ENCODE measurements at places on chromosomes 4 and X.

DNA sequence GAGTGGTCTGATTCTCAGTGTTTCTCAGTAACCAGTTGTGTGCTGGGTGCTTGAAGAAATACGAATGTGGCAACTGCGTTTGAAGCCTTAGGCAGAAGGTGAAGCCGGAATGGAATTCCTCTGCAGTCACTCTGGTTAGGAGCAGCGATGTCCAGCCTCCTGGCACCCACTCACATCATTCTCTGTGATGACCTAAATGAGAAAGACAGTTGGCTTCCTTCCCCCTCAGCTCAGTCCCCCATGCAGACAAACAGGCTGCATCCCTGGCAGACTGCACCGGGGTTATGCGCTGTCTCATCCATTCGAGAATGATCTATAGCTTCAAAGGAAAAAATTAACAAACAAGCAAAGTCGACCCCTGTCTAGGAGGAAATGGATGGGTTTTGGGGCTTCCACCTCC is 170.1 kb upstream of the SCML1 start:
- no peak for DNase-seq

DNA sequence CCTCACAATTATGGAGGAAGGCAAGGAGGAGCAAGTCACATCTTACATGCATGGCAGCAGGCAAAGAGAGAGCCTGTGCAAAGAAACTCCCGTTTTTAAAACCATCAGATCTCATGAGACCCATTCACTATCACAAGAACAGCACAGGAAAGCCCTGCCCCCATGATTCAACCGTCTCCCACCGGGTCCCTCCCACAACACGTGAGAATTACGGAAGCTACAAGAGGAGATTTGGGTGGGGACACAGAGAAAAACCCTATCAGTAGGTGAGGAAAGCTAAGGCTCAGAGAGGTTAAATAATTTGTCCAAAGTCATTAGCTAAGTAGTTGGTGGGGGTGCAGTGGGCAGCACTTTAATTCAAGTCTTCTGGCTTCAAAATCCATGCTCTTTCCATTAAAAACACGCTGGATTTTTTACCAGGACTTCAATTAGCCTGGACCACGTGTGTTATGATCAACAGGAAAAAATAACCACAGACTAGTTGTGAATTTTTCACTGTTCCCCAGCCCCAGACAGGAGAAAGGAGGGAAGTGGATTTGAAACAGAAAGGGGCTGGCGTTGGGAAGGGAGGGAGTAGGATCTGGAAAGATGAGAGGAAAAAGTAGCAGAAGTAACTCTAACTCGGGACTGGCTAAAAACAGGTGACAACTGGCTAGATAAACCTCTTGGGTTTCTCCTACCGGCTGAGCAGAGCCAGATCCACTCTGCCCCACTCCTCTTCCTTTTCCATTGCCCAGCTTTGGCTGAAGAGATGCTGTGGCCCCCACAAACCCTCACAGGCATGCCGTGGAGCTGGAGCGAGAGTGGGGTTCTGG is 986 bp downstream of the MTMR8 start:
- DNase-seq: no peak

- no peak for DNase-seq
These were observed 94.9 kb downstream of the HDAC8 start for GRCh38 chrX:72477781-72478181.

- no peak for DNase-seq
These were observed 9.3 kb upstream of the ENAM start for GRCh38 chr4:70619288-70619687.

- DNase-seq: no peak
These were observed 139.8 kb downstream of the CDS1 start for GRCh38 chr4:84722720-84723119.

DNA sequence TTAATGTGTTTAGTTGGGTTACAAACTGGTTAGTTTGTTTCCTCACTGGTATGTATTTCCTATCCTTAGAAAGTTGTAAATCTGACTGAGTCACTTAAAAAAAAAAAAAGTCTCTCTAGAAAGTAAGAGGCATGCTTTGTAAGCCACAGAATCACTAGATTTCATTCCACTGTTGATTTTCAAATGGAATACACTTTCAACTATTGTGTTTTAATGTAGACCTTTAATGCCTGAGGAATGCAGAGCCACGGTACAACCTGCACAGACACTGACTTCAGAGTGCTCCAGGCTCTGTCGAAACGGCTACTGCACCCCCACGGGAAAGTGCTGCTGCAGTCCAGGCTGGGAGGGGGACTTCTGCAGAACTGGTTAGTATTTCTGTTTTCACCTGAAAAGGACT is 88.6 kb downstream of the HHIP start:
- no peak for DNase-seq

- no peak for DNase-seq
These were observed 226.6 kb upstream of the PITX2 start for GRCh38 chr4:110849461-110849860.

DNA sequence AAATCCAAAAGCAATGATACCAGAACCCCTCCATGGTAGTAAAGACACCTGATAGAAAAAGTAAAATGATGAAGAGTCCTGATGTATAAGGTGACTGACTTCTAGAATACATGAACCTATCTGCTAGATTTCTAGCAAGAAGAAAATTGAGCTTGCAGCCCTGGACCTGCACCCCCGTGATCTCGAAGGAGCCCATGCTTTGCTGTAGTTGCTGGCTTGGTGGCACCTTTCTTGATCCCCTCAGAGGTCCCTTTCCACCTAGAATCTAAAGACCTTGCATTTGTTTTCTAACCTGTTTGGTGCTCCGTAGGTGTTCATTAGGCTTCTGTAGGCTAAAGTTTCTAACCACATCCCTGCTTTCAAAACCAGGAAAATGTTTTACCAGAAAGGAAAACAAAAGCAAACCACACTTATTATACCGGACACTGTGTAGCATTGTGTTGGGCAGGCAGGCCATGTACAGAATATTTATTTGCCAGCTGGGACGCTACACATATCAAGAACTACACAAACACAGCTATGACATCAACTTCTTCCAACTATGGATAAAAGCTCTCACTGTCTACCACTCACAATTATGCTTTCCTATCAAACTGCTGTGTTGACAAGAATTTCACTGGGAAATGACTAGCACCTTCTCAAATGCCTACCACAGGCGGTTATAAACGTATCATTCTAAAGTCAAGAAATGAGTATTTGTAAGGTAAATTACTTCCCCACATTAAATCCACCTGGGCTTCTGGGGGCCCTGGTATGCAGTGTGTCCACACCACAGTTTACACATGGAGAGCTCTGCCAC is 316.2 kb downstream of the UNC5C start:
- no peak for DNase-seq

GRCh38 chrX:108736509-108737479 is at the start of gene IRS4:
Gene IRS4 (minus strand): TSS chrX:108736563.
- DNase-seq: no peak

DNA sequence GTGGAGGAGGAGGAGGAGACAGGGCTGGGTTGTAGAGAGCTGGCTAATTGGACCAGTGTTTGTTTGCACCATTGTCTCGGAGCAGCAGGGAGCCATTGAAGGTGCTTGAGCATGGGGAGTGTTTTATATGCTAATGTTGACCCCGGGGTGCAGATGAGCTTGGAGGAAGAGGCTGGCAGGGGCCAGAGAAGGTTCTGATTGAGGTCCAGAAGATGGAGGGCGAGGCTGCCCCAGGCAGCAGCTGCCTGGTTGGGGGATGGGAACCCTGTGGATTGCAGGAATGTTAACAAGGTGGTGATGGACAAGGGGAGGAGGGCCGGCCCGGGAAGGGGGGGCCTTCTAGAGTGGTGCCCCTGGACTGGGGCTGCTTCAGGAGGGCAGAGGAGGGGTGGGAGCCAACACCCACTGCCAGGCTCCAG is 18.0 kb downstream of the DOK7 start:
- no peak for DNase-seq

- DNase-seq: no peak
These were observed 1.6 kb upstream of the GSX2 start for GRCh38 chr4:54098375-54098774.

- no peak for DNase-seq
These were observed 5.4 kb downstream of the HTRA3 start for GRCh38 chr4:8274765-8275547.

GRCh38 chr4:8682725-8683124 is 90.2 kb downstream of the CPZ start:
- no peak for DNase-seq

DNA sequence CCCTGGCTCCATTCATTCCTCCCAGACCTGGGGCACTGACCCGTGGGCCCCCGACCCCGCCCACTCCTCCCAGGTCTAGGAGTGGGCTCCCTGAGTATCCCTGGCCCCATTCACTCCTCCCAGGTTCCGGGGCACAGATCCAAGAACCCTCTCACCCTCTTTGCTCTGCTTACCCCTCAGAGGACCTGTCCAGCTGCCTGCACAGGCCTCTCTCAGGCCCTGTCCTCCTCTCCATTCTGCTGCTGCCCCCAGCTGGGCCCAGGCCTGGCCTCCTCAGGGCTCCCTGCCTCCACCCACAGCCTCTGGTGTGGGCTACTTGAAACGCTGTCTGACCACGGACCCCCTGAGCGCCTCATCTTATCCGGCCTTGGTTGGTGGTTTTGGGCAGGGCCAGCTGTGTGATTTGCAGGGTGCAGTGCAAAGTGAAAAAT is 217.7 kb upstream of the PSAPL1 start:
- DNase-seq: no peak

GRCh38 chr4:120070196-120070595 is 3.5 kb upstream of the MAD2L1 start:
- no peak for DNase-seq

DNA sequence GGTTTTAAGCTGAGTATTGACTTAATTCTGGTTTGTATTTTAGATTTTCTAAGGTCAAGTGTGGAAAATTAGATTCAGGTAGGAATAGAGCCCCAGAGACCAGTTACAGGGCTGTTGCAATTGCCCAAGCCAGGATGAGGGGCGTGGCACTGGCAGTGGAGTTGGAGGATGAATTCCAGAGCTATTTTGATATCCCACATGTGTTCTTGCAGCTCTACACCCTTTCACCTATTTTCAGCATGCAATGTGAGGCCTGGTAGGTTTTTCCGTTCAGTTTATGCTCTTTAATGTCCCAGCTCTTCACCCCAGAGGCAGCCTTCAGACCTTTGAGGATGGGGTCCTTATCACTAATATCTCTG is 17.9 kb upstream of the OGT start:
- DNase-seq: no peak

DNA sequence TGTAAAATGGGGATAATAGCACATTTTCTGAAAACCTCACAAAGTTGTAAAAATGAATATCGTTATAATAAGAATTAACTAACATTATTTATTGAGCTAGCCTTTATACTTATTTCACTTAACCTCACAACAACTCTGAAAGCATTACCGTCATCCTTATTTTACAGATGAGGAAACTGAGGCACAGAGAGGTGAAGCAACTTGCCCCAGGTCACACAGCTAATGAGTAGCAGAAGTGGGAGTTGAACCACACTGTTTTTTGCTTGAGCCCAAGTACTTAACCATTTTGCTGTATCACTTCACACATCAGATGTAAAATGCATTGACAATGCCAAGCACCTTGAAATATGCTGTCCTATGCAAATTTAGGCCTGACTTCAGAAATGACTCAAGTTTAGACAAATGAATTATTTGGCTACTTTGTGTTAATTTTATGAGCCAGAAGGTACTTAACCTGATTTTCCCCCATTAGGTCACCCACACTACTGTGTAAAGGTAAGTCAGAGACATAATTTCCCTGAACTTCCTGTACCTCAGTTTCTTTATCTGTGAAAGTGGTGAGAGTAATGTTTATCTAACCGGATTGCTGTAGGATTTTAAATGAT is 23.1 kb downstream of the CD40LG start:
- DNase-seq: no peak

GRCh38 chr4:141120036-141120593 is 13.2 kb downstream of the RNF150 start:
- no peak for DNase-seq

DNA sequence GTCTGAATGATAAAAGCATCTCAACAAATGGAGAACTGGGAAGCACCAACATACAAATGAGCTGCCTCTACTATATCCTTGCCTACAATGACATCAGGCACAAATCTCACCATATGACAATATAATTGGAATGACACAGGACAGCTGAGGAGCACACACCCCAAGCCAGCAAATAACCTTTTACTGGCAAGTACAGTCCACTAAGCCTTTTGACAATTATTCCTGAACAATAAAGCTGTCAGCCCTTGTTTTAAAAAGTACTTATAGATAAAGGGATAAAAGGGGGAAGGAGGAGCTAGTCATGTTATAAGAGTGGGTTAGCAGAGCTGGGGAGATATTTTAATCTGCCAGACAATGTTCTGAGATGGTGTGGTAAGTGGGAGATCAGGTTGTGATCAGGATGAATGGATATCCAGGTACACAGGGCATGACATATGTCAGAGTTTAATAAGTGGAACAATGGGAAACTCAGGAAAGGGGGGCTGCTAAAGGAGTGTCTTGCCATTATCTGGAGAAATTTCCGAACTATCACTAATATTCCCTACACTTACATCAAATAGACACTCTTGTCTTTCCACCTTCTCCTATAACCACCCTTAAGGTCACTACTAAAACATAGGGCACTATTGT is 127.6 kb downstream of the GPC3 start:
- no peak for DNase-seq

DNA sequence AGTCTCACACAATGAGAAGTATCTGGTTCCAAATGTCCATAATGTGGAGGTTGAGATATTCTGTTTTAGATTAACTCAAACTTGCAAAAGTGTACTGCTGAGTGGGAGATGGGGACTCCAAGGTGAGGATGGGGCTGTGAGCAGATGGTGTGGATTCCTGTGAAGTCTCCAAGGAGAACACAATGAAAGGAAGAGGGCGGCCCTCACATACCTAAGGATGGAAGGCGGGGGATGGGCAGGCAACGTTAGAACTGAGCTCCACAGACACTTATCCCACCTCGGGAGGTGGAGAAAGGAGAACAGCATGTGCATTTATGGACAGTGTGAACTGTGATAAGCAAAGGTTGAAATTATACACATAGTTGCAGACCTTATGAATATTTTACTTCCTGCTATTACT is 9.9 kb upstream of the SPATA4 start:
- DNase-seq: no peak

- no peak for DNase-seq
These were observed 82.6 kb downstream of the CHM start for GRCh38 chrX:85964744-85965143.

DNA sequence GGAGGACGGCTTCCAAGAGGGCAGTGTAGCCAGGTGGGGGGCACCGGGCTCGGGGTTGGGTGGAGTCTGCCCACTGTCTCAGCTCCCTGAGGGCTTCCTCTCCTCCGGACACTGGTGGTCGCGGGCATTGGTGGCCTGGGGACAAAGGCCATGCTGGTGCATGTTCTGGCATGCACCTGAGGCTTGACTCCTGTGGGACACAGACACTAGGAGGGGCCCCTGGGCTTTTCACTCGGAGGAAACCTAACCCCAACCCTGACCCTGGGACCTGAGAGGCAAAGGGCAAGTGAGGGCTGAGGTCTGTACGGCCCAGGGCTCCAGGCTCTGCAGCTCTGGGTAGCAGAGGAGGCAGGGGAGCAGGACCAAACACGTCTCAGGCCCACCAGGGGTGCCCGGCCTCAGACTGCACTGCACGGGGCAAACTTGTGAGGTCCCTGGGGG is 22.3 kb upstream of the FGFR3 start:
- DNase-seq: no peak

GRCh38 chr4:110615353-110616237 is 7.3 kb downstream of the PITX2 start:
- no peak for DNase-seq

- DNase-seq: no peak
These were observed 59.1 kb downstream of the FAM184B start for GRCh38 chr4:17722356-17722700.

- no peak for DNase-seq
These were observed 1382.6 kb downstream of the ARAP2 start for GRCh38 chr4:34861666-34862065.

GRCh38 chr4:4668355-4669210 is 126.7 kb upstream of the STX18 start:
- no peak for DNase-seq

Measured in stimulated activated CD8-positive, alpha-beta memory T cell treated with anti-CD3 and anti-CD28 coated beads, Interleukin-7, amount 100 ng/mL, for 24 hours (primary cell).